ENCODE measurements at places on chromosomes 3 and 15.

DNA sequence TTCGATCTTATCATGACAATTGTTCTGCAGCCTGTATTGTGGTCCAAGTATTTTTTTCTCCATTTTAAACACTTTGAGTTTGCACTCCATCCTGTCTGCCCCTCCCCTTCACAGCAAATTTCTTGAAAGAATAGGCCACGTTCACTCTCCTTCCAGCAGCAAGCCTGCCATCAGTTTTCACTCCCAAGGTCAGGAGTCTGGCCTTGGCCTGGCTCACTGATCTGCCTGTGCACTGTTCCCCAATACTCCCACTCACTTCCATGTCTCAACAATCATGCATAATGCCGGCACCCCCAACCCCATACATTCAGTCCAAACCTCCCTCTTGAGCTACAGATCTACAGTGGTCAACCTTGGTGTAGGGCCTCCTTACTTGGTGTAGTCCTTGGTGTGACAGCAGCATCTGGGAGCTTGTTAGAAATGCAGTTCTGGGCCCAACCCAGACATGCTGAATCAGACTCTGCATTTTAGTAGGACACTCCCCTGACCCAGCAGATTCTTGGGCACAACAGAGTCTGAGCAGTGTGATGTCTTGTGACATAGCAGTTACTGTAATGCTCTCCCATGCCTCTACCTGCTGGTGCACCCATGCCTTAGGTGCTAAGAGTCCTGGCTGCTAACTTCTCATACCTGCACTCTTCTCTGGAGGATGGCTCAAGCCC is 58.3 kb upstream of the XCR1 start:
- no peak for DNase-seq

- DNase-seq, result no peak
Measured at GRCh38 chr3:125069452-125069851, 13.7 kb upstream of the HEG1 start.

DNA sequence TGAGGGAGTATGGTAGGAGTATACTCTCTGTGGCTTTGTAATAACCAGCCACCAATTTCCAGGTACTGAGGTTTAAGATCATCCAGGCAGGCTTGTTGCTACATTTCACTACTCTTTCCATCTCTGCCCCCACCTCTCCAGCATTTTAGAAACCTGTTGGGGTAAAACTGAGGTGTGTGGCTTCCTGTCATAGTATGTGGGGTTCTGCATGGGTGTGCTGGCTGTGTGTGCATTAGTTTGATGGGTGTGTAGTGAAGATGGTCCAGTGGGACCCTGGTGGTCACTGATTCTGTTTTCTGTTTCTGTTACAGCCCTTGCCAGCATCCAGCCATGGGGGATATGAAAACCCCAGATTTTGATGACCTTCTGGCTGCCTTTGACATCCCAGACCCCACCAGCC is 34.0 kb downstream of the ZNF592 start:
- no peak for DNase-seq

GRCh38 chr15:39272901-39273300 is 308.0 kb upstream of the THBS1 start:
- no peak for DNase-seq

- no peak for DNase-seq
Measured at GRCh38 chr3:71509066-71509465, 74.5 kb downstream of the FOXP1 start.

DNA sequence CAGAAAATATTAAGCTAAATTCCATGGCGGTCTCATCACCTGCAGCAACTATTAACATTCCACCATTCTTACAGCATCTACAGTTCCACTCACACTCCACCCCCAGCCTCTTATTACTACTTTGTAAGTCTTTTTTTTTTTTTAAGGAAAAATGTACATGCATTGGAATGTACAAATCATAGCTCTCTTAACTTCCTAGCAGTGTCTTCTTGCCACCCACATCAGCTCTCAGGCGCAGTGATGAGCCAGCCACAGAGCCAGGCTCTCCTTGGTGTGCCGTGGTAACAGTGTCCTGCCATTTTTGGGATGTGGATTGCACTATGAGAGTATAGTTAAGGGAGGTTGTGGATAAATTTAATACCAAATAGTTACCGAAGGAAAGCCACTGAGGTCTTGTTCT is 17.8 kb downstream of the ABHD17C start:
- DNase-seq, result no peak

- no peak for DNase-seq
Measured at GRCh38 chr3:191321019-191321767, 8.0 kb upstream of the CCDC50 start.

DNA sequence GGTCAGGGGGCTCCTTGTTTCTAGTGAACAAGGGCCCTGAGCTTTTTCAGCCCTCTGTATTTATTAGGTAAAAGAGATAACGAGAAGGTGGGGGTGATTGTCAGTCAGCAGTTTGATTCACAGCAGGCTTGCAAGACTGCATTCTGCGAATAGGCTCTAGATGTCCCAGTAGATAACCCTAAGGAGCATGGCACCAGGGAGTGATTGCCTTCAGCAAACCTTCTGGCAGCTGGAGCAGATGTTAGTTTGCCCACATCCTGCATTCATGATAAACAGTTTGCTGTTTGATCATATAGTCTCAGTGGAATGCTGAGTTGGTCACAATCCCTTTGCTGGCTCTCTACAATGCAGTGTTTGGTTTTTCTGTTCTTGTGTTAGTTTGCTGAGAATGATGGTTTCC is 161.3 kb upstream of the GADL1 start:
- DNase-seq, result no peak

DNA sequence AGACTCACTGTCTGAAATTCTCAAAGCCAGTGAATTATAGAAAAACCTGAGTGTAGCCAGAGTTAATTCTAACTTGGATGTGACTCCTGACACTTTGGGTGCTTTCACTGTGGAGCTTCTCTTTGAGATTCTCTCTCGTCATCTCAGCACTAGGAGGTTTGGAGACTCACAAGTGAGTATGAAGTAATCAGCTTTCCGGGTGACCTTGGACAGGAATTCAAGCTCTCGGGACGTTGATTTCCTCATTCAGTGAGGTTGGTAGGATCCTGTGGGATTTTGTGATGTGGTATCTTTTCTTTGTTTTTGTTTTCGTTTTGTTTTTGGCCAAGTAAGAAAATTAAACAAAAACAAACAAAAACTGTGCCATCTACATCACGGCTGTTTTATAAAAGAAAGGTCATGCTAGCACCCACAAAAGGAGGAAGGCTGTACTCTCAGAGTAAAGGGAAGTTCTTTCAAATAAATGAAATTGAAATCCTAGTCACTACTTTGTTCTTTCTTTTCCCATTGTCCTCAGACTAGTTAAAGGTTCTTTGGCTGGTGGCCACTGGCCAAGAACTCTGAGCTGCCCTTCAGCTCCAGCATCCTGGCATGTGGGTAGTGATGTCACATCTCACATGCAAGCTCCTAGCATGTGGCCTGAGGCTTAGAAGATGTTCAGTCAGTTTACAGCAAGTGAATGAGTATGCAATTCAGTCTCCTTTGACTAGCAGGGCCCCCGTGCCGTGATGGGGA is 263.3 kb upstream of the TPM1 start:
- DNase-seq, result no peak

- DNase-seq, result no peak
Measured at GRCh38 chr3:51591231-51591630, 52.7 kb downstream of the RAD54L2 start.

DNA sequence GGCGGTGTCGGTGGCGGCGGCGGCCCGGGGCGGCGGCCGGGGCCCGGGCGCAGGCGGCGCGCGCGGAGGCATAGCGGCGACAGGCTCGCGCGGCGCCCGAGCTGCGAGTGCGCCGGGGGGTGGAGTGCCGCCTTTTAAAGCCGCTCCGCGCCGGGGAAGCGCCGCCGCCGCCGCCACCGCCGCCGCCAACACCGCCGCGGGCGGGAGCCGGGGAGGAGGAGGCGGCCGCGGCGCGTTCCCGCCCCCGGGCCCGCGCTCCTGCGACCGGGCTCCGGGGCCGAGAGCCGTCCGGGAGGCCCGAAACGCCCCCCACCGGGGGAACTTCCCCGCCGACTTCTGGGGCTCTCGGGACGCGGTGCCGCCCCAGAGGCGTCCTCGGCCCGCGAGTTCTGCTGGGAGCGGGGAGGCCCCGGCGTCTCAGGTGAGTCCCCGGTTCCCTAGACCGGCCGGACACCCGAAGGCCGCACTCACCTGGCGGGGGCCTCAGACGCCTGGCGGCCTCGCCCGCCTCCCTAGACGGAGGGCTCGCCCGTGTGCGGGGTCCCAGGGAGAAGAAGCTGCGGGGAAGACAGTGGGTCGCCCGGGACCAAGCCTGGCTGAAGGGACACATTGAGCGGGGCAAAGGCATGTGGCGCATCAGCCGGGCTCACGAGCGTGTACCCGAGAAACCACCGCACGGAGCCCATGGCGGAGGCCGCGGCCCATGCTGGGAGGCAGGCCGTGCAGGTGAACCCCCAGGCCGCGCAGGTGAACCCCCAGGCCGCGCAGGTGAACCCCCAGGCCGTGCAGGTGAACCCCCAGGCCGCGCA is at the start of gene PCSK6:
Gene PCSK6, minus strand, starts transcription at position 109 of the 809 bp plus-strand sequence. Its CDS starts 37 bp downstream, at position 72.
- DNase-seq, result no peak

- no peak for DNase-seq
Measured at GRCh38 chr3:163952499-163952898, 1125.8 kb downstream of the SI start.

GRCh38 chr15:90421527-90421926 is 33.5 kb downstream of the IQGAP1 start:
- DNase-seq, result no peak

DNA sequence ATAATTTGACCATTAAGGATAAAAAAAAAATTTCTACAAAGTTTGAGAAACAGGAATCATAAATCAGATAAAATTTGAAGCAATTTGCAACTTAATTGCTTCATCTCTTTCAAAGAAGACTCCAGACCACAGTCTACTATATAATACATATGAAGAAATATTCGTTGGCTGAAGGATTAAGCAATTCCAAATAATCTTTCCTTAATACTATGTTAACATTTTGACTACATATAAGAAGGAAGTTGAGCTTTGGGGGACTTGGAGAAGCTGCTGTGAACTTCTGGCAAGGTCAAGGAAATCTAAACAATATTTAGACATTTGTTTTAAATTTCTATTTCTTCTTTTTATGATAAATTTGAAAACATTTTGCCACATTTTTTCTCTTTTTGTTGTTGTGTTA is 13.5 kb upstream of the GABRR3 start:
- DNase-seq, result no peak

DNA sequence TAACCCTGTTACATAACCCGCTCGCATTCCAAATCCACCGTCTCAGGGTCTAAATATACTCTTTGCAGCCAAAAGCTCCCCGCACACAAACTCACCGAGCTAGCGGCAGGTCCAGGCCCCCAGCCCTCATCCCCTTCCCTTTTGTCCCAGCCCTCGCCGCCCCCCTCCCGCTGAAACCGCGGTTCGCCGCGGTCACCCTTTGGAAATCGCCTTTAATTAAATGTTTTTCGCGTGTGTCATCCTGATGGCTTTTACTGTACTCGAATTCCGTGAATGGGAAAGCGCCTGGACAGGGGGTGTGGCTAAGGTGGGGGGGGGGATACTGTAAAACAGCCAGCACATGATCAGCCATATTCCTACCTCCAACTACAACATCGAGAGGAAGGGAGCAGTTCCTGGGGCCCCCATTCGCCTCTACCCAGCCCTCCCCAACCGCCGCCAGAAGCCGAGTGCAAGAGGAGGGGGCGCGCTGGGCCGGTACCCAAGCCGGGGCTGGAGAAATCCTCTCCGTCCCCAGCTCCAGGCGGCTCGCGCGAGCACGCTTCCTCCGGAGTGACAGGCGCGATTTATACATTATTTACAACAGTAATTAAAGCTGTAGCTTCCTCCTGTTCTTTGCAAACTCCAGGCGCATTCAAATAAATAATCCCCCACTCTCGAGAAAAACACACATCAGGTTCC is 1.7 kb downstream of the RORA start:
- DNase-seq, result peak; percentile 76

DNA sequence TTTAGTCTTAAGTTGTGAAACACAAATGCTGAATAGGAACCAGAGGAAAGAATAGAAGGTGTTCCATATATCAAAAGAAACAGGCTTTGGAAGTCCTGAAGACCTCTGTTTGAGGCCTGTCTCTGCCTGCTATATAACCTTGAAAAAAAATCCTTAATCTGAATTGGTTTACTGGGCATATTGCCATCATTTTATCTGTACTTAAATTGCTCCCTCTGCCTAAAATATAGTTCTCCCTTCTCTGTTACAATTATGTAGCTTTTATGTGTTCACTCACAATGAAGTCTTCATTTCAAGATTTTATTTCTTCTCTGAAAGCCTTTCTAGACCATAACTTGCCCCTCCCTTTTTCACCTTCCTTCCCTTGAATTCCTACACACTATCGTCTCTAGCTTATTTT is 21.2 kb downstream of the ARL13B start:
- no peak for DNase-seq

DNA sequence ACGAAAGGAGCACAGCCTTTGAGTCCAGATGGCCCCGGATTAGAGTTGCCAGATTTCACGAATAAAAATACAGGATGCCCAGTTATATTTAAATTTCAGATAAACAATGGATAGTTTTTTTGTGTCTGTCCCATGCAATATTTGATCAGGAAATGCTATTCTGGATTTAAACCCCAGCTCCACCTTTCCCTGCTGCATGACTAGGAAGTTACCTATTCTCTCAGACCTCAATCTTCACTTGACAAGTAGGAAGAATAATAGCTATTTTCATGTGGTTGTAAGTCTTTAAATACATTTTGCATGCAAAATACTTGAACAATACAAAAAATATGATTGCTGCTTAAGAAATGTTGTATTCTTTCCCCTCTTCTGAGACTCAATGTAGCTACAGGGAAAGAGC is 125.3 kb upstream of the P2RY1 start:
- no peak for DNase-seq

DNA sequence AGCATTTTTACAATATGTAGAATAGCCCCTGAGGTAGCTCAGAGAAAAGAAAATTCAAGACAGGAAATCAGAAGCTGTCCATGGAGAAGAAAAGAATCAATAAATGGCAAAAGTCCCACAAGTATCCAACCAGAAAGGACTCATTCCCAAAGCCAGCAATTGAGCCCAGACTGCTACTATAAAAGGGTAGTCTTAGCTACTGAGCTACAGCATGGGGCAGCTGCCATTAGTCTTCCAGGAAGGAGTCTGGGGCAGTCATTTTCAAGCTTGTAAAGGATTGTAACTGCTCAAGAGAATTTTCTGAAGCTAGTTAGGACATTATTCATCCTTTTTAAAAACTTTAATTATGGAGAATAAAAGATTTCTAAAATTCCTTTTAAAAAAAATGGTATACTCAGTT is 10.5 kb downstream of the LEKR1 start:
- DNase-seq, result no peak

GRCh38 chr3:171198781-171199472 is 172.4 kb upstream of the SLC2A2 start:
- no peak for DNase-seq

- no peak for DNase-seq
Measured at GRCh38 chr3:127751782-127752181, 70.5 kb downstream of the MGLL start.

GRCh38 chr3:152252755-152253154 is 16.0 kb upstream of the MBNL1 start:
- DNase-seq, result no peak

DNA sequence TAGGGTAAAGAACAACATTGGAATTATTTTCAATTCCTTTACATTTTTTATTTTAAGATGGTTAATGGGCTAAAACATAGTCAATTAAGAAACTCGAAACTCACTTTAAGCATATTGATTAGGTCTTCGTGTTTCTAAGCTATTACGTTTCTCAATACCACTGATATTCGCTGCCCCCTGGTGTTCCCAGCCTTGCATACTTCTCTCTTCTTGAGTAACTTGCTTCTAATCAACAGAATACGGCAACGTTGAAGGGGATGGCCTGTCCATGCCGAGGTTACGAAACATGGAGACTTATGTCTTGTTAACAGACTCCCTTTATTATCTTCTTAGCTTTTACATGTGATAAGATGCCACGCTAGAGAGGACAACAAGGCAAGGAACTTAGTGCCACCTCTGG is 43.6 kb downstream of the ROBO1 start:
- no peak for DNase-seq

GRCh38 chr3:5298453-5298852 is 110.9 kb downstream of the EDEM1 start:
- DNase-seq, result no peak
